ENCODE measurements at places on chromosomes 16 and 17. TPM values are rescaled to one million over a fixed set of nuclear protein-coding genes. Genes with fewer than 3 reads are reported as not detected.

DNA sequence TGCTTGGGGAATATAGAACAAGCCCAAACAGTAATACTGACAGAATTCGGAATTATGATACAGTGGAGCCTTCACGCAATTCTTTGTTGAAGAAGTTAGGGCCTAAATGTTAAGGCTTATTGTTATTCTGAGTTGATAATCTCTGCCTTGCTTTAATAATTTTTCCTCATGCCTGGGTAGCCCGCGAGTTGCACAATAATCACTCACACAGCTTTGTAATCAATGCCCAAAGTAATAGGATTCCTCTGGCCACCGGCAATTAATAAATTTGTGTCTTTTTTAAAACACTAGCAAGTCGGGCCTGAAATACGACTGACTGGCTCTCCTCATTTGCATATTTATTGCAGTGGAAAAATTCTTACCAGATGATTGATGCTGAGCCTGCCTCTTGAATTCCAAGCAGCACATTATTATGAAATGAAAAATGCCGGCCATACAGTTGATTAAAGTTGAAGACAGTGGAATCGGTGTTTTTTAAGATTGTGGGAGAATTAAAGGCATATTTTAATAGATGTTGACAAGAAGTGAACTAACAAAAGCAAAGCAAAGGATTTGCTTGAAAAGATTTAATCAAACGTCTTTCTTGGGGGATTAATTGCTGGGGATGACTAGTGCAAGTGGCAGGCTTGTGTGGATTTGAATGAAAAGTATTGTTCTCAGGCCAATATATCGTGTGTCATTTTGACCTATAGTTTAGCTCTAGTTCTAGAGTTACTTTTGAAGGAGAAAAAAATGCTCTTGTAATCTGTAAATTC is 30.2 kb downstream of the AATF start:
- no peak for DNase-seq

GRCh38 chr17:45093444-45094110 is 32.5 kb downstream of the NMT1 start:
- DNase-seq = no peak

DNA sequence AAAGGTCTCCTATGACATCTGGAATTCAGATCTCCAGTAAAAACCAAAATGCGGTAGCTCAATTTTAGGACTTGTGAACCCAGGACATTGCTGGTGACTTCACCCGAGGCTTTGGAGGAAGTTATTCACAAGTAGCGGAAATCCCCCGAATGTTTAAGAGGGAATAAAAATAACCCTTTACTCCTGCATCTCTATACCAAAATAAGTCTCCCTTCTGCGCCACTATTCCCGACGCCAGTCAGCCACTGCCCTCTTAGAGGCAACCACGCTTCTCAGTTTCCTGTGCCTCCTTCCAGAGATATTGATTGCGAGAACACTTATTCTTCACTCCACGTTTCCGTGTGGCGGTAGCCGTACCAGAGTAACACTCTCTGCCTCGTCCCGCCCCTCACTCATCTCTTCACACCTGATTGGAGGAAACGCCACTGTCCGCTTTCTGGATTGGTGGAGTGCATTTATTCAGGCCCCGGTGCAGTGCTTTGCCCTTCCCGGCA is 27.4 kb downstream of the EMP2 start:
- DNase-seq = no peak

GRCh38 chr17:27603880-27604794 is 26.9 kb upstream of the LGALS9 start:
- DNase-seq = no peak

DNA sequence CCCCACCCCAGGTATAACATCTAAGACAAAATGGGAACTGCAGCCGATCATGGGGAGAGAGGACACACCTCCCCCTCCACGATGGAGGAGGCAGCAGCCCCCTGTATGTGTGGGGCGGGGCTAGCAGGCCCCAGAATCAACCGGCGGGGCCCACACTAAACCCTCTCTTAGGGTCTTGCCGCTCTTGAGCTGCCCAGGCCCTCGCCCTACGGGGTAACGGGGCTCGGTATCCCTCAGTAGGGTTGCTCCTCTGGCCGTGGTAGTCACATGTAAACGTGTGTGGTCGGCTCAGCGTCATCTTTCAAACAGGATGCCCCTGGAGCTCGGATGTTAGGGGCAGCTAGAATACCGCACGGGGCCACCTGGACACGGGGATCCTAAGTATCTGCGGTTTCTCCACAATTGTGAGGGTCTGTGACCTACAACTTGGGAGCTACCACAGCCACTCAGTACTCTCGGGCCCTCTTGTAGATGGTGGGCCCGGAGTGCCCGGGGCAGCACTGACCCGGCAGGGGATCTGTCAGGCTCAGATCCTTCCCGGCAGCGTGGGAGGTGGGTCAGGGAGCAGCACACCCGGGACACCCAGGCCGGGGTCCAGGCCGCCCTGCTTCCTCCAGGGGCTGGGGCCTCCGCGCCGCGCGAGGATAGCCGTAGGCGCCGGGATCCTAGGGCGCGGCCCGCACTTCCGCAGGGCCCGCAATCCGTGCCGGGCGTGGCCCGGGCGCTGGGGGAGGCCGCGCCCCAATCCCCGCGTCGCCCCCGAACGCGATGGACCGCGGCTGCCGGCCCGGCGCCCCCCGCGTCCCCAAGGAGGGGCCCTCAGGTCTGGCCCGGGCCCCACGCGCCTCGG is 781 bp downstream of the ARHGDIA start:
- DNase-seq = peak; percentile 39

DNA sequence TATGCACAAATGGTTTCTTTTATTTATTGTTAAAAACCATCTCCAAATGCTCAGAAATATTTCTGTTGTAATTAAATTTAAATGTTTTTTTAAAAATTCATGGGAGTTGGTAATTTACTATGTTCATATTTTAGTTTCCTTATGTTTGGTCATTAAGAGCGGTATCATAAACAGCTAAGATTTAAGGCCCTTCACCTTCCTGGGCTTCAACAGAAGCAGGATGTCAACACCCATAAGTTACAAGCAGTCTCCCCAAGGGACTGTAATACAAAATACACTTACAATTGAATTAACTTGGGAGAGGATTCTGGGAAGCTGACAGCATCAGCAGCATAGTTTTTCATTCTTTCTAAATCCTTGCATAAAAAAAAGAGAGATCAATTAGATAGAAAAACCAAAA is 30.9 kb upstream of the TANC2 start:
- DNase-seq = no peak

Gene NPIPB13
- polyA plus RNA-seq = 4.7 TPM

DNA sequence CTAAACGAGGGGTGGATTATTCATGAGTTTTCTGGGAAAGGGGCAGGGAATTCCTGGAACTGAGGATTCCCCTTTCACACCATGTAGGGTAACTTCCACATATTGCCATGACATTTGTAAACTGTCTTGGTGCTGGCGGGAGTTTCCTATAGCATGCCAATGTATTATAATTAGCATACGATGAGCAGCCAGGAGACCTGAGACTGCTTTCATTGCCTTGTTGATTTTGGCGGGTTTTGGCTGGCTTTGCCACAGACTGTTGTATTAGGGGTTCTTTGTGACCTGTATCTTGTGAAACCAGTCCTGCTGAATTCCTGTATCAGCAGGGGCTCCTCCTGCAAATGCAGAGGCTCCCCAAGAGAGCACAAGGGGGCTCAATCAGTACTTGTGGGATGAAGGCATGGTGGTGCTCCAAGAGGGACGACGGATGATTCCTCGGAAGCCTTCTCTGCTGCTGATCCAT is 104.4 kb upstream of the CACNG5 start:
- peak; percentile 30 for DNase-seq

Gene KRTAP4-4
- not detected for polyA plus RNA-seq

GRCh38 chr17:69602972-69603371 is 188.5 kb downstream of the MAP2K6 start:
- DNase-seq = no peak

All from lung (tissue), 17 donors.